ENCODE measurements at places on chromosomes 2 and 18.

GRCh38 chr2:85903849-85904248, 15.1 kb upstream of the ST3GAL5 start:
- DNase-seq: no peak

DNA sequence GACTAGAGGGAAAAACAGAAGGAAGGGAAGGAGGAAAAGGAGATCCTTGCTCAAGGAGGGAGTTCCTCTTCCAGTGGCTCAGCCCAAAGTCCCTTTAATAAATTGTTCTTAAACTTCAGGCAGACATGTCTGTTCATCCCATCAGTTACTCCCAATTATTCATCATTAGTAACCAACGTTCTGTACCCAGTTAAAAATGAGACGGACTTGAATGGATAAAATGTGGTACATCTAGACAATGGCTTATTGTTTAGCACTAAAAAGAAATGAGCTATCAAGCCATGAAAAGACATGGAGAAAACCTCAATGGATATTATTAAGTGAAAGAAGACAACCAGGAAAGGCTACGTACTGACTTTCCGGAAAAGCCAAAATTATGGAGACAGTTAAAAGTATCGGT, 50.8 kb upstream of the ACSL3 start:
- DNase-seq: no peak

GRCh38 chr2:182103526-182103925, 117.9 kb downstream of the PPP1R1C start:
- no peak for DNase-seq

GRCh38 chr2:230889911-230890601, 25.3 kb downstream of the ITM2C start:
- no peak for DNase-seq

DNA sequence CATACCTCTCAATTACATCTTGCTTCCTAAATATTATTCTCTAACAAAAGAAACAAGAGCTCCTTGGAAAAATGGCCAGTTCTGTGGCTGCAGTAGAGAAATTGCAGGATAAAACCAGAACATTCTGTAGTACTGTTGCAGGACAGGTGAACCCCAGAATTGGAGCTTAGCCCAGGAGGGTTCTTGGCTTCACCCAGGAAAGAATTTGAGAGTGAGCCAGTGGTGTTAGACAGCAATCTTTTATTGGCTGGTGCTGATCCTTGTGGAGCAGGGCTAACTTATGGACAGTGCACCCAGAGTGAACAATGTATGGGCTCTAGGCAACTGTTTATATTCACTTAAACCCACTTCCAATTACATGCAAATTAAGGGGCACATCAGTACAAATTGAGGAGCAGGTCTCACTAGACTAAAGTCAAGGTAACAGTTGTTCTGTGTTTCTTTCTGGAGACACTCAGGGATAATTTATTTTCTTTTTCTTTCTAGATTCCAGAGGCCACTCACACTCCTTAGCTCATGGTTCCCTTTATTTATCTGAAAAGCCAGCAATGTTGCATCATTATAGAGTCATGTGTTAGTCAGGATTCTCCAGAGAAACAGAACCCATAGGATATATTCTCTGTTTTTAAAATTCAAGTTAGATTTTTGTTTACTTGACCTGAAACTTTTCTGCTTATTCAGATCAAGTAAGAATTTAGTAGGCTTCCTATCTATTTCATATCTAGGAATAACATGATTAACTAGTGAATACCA, 348.1 kb downstream of the CCDC85A start:
- DNase-seq: no peak

DNA sequence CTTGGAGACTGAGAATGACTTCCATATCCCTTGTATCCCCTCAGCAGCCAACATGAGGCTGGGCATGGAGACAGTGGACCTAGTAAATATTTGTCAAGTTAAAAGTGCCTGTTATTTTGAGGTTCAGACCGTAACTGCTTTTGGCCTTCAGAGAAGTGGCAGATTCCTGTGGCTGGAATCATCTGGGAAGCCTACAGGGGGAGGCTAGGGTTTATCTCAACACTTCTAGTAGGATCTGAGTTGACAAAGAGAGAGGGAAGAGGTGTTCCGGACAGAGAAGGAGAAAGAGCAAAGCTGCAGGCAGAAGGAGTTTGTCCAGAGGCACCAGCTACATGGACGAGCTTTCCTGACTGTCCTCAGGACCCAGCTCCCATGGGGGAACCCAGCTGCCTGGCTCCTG, 27.0 kb downstream of the SLC14A2 start:
- DNase-seq: no peak

DNA sequence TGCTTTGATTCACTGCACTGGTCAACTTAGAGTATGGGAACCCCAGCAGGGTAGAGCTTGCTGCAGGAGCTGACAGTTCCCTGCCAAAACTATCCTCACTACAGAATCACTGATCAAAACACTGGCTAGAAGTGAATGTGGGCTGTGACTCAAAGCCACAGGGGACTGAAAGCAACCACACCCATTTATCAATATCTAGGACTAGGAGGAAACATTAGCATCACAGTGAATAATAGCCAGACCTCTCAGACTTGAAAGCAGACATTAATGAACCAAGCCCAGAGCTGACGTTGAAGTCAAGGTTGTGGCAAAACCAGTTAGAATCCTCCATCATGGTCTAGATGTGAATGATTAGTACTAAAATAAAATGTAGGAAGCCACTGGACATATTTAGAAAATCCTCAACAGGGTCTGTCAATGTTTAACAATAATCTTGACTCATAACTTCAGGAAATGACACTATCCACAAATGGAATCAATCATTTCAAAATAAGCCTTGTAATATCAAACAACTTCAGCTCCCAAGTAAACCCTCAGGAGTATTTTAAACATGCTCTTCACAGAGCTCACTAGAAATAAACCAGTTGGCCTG, 131.4 kb downstream of the CDH20 start:
- DNase-seq: no peak

All from NCI-H187 (cell line).